GM10248 (cell line): ENCODE measurements at places on chromosomes 13 and 19.
A peak's percentile ranks its signal among the peaks of the same experiment; 100 is the strongest.

- no peak for DNase-seq
These were observed 4.4 kb downstream of the DOCK6 start for GRCh38 chr19:11257846-11258380.

- no peak for DNase-seq
These were observed 27.4 kb upstream of the AKT2 start for GRCh38 chr19:40312533-40312932.

DNA sequence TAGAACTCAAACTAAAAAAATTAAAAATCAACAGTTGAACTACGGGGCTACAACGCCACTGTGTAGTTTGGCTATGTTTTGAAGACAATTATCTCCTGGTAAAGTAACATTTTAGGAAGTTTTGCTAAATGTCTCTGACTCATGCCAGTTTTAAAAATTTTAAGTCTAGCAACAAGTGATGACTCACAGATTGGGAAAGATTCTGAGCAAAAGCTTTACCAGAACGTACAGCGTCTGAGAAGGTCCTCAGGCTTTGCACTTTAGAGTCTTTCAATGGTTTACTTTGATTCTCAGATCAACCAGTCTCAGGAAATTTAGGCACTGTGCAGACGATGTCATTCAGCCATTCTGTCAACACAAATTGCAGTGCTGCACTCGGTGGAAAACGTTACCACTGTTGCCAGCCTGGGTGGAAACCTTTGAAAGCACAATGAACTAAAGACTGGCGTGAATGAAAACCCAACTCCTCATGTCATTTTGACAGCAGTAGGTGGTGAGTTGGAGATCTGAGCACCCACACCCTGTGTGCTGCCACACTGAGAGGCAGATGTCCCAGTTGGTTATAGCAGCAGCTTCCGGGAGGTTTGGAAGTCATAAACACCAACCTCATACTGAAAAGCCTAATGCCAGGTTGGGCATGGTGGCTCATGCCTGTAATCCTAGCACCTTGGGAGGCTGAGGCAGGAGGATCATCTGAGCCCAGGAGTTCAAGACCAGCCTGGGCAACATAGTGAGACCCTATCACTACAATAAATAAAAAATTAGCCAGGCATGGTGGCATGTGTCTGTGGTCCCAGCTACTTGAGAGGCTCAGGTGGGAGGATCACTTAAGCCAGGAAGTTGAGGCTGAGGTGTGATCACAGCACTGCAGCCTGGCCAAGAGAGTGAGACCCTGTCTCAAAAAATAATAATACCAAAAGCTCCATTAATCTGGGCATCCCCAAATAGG is 6.3 kb upstream of the WTIP start:
- no peak for DNase-seq

DNA sequence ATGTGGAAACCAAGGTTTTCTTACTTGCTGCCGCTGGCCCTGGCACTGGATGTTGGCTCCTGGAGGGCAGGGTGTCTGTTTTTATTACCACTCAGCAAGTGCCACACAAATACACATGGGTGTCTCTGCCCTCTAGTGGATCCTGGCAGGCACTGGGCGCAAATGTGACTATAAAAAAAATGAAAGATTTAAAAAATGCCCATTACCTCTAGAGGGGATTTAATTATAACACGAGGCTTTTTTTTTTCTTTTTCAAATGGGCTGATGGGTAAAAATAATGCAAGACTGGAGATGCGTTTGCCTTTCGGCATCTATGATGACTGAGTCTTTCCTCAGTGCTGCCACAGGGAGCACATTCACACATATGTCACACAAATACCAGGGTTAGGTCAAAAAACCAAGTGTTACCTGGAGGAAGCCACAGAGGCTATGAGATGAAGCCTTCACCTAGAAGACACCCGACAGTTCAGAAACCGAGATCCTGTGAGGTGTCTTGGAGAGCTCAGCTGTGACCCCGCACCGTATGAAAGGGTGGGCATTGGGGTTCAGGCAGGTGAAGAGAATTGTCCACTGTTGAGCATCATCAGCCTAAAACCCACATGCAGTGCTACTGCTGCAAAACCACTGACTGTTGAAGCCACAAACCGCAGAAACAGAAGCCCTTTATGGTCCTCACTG is 25.7 kb downstream of the CHAMP1 start:
- DNase-seq, result no peak

DNA sequence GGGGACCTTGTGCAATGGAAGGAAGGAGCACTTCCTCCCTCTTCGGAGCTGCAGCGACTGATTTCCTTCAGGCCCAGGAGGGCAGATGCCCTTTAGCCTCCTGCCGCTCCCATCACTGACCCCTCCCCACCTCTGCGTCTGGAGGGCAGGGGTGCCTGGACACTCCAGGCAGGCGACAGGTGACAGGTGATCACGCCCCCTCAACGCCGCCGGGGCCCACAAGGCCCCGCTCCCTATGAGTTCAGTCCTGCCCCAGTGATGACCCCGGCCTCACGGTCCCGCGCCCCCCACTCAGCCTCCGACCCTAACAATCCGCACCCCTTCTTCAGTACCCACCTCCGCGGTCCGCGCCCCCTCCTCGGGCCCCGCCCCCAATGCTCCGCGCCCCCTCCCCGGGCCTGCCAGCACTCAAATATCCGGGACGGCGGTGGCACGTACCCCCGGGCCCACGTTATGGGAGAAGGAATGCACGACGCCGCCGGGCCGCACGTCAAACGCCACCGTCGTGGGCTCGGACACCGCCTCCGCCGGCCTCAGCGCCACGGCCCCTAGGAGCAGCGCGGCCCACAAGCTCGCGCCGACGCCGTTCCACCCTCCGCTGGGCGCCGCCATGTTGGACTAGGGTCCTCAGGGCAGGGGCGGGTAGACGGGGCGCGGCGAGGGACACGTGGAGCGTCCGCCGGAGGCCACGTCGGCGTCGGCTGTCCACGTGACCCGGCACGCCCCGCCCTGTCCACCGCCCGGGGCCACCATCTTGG is at the start of gene MYDGF:
Gene MYDGF (minus strand): TSS at position 620 of the 758 bp plus-strand sequence. CDS start 8 bp downstream, at position 612.
- peak; percentile 100 for DNase-seq

- DNase-seq, result no peak
These were observed 2.1 kb upstream of the CIRBP start for GRCh38 chr19:1266916-1267476.

GRCh38 chr13:66577358-66577757 is 652.8 kb downstream of the PCDH9 start:
- DNase-seq, result no peak

GRCh38 chr19:53696951-53697350 is 65.2 kb downstream of the DPRX start:
- DNase-seq, result no peak

GRCh38 chr13:36454121-36454520 is 21.8 kb downstream of the CCNA1 start:
- no peak for DNase-seq

- DNase-seq, result no peak
These were observed 25.6 kb downstream of the TMEM255B start for GRCh38 chr13:113784645-113785024.

DNA sequence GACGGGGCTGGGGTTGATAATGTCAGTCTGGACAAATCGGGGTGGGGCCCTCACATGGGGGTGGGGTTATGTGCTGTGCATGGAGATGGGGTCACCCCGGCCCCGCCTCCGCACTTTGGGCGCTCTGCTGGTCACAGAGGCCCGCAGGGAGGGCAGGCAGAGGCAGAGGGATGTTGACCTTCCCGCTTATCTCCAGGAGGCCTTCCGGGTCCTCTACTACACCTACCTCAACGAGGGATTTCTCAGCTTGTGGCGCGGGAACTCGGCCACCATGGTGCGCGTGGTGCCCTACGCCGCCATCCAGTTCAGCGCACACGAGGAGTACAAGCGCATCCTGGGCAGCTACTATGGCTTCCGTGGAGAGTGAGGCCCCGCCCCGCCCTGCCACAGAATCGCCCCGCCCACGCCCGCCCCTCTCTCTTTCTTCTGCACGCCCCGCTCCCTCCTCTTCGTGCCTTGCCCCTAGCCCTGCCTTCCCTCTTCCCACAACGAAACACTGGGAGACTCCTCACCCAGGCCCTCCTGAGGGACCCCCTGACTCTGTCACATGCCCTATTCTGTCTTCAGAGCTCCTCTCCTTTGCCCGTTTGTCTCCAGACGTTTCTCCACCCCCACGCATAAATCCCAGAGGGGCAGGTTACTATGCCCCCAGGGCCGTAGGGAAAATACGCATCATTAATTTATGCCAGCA is 32.8 kb downstream of the TMEM161A start:
- DNase-seq, result peak; percentile 78

DNA sequence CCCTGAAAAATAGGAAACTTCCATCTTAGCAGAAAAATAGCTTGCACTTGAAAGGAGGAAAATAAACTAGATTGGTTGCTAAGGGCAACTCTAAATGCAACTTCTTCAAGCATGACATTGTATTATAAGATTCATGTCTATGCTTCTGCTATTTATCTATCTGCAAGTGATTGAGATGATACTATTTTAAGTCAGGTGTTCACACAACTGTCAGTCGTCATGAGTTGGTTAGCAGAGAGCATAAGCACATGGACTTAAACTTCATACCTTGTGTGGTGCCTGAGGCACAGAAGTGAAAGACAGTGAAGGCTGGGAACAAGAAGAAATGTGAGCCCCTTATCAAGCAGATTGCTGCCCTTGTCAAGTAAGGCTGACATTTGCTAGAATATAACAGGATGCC is 82.9 kb downstream of the SLITRK5 start:
- no peak for DNase-seq

- no peak for DNase-seq
These were observed 407.8 kb downstream of the KLF5 start for GRCh38 chr13:73466561-73466960.

DNA sequence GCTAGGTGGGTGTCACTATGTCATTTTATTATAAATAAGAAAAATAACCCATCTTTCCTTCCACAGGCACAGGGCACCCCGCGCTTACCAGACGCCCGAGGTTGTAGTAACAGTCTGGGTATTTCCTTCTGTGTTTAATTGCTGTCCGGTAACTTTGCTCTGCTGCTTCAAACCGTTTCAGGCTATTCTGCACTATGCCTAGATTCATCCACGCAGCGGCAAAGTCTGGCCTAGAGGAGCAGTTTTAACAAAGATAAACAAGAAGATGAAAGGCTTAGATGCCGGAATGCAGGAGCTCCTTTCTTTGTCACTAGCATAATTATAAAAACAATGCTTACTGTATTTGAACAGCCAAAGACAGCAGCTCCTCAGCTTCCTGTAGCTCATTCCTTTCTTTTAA is 36.9 kb upstream of the GGACT start:
- DNase-seq, result no peak

- no peak for DNase-seq
These were observed 125.9 kb downstream of the FGF14 start for GRCh38 chr13:102275969-102276368.

GRCh38 chr13:98476538-98476966 is 100.4 kb downstream of the STK24 start:
- peak; percentile 92 for DNase-seq

GRCh38 chr19:17966550-17967256 is at the start of gene KCNN1:
KCNN1 (plus strand) TSS chr19:17967107; CDS start chr19:17973889, 6,782 bp downstream.
- peak; percentile 60 for DNase-seq

DNA sequence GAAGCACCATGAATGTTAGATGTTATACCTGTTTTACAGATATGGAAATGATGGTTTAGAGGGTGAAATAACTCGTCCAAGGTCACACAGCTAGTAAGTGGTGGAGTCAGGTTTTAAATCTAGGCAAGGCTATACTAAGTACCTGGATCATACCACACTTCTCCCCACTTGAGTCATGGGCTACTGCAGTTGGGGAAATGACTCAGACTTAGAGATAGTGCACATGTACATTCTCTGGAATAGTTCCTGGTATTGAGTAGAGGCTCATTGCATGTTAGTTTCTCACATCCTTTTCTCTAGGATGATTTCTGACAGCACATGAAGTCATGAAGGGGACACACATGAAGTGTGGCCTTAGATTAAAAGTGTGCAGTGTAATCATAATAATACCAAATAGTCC is 76.2 kb upstream of the TNFSF11 start:
- peak; percentile 54 for DNase-seq

- no peak for DNase-seq
These were observed 4.5 kb downstream of the MAP2K7 start for GRCh38 chr19:7908078-7908699.

- DNase-seq, result no peak
These were observed 10.7 kb upstream of the MCF2L start for GRCh38 chr13:112958127-112958989.

DNA sequence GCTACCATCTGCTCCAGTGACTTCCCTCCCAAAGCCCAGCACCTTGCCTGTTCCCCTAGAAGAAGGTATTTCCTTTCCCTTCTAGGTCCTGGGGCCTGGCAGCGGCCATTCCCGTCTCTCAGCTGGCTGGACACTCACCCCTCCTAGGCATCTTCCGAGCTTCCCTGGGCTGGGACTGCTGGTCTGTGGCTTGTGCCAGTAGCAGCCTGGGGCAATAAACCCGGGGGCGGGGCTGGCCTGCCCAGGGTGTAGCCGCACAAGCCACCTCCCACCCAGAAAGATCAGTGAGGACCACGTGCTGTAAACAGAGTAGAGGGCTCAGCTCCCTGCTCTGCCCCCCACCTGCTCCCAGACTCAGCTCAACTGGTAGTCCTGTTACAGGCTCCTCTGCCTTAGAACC is 15.0 kb downstream of the LIPE start:
- no peak for DNase-seq

DNA sequence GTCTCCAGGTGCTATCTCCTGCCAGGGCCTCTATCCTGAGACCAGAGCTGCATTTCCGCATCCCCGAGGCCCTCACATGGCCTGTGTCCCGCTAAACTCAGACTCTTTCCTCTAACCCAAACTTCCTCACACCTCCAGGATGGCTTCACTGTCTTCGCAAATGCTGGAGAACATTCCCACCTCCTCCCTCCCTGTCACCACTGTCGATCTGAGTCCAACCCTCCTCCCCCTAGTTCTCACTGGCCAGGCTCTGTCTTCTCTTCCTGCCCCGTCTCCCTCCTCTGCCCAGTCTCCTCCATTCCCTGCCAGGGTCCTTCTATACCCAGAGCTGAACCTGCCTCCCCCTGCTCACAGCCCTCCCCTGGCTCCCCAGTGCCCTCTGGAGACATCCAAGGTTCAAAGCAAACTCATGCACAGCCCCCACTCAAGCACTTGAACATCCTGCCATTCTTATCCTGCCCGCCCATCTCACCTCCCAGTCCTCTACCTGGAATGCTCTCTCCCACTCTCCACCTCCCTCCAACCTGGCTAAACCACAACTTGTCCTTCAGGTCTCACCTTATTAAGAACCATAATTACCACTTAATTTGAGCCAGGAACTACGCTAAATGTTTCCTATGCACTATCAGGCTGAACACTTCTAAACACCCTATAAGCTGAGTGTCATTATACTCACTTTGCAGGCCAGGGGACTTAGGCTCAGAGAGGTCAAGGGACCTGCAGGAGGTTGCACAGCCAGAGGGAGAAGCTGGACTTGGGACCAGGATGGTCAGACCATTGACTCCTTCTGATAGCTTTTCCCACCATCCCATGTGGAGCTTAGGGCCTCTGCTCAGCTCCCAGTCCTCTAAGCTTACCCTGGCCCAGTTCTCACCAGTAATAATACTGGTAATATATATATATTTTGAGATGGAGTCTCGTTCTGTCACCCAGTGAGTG is 961 bp upstream of the VSIG10L start:
- no peak for DNase-seq

- DNase-seq, result no peak
These were observed 88.1 kb downstream of the POSTN start for GRCh38 chr13:37510441-37510840.
